ENCODE measurements at places on chromosomes 3 and 15.

DNA sequence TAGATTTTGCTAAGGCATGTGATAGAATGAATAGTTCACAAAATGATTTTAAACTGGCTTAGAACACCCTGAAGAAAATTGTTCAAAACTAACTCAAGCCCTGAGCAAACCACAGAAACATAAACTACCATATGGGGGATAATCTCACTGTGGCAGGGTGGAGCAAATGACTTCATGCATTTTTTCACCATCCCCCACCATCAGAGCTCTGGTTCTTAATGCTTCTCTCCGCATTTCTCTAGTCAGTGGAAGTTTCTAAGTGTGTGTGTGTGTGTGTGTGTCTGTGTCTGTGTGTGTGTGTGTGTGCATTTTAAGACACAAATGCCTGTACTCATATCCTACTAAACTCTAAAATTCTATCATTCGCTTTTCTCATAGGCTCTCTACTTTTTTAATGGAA is 107.1 kb upstream of the PHLDB2 start:
- DNase-seq, result no peak

GRCh38 chr3:36558961-36559360 is 178.7 kb downstream of the STAC start:
- no peak for DNase-seq

- DNase-seq, result no peak
Observed at GRCh38 chr3:107892955-107893624, 197.7 kb downstream of the CD47 start.

GRCh38 chr15:49844390-49844789 is 223.5 kb downstream of the DTWD1 start:
- DNase-seq, result no peak

GRCh38 chr3:64651741-64652241 is 36.0 kb downstream of the ADAMTS9 start:
- DNase-seq, result no peak

- no peak for DNase-seq
Observed at GRCh38 chr15:29040370-29040751, 154.6 kb downstream of the APBA2 start.

DNA sequence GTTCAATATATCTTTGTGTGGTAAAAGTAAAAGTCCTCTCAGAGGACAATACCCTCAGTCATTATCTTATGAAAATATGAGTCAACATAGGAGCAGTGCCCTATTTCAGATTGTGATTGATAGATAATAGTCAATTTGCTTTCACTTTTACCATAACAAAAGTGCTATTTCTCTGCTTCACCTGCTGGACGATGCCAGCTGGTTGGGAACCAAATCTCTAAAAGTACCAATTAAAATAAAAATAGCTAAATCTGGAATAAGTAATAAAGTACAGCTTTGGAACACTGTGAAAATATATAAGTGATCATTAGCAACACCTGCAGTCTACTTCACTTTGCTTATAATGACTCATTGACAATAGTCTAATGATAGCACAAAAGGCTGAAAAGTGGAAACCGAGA is 390.3 kb upstream of the AGTR1 start:
- DNase-seq, result no peak

DNA sequence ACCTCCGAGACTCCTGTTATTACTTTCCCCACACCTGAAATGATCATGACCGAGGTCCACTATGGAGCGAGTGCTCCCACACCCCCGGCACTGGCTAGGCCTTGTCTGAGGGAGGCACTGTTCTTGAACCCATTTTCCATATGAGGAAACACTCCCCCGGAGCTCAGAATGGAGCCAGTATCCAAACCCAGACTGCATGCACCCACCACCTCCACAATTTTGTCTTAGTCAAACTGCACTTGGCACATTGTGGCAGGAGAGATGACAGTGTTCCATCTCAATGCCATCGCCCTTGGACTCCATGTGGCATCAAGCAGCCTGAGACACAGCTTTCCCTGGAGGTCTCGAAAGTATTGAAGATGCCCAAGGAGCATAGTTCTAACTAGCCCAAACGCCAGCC is 154.1 kb downstream of the NUP210 start:
- DNase-seq, result no peak

- DNase-seq, result no peak
Observed at GRCh38 chr15:48940508-48940907, 23.2 kb downstream of the SHC4 start.

- DNase-seq, result no peak
Observed at GRCh38 chr3:168249550-168250414, 154.1 kb upstream of the GOLIM4 start.

GRCh38 chr15:72933976-72934375 is 118.3 kb upstream of the NEO1 start:
- no peak for DNase-seq

GRCh38 chr3:71258116-71258515 is 325.4 kb downstream of the FOXP1 start:
- no peak for DNase-seq

DNA sequence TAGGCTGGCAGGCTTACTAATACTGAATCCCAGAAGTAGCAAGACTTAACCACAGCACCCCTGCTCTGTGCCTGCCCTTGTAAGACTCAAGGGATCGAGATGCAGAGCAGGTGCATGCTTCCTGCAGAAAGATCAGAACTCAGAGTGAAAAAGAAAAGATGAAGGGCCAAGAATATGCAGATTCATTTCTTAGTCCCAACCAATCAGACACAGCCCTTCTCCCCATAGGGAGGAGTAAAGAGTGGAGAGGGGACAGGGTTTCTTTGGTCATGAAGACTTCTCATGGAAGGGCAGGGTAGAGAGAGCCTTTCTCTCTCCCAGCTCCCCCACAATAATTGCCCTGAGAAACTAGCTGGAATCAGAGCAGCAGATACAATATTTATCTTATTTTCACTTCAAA is 105.6 kb upstream of the MB21D2 start:
- DNase-seq, result no peak

DNA sequence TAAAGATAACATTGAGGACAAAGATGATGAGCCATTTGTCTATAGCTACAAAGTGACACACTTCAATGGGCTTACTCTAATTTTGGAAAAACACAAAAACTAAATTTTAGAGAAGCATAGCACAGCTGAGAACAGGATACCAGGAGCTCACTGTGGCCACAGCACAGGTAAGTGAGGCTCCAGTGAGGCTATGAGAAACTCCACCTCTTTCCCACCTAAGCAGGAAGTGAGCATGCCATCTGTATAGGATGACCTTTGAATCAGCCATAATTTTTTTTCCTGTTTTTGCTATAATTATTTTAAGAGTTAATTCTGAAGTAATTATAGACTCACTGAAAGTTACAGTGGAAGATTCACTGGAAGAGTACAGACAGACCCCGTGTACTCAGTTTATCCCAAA is 82.1 kb upstream of the DCLK3 start:
- no peak for DNase-seq

GRCh38 chr3:195227871-195228270 is 43.1 kb downstream of the XXYLT1 start:
- no peak for DNase-seq

GRCh38 chr15:66235866-66236265 is 17.7 kb downstream of the MEGF11 start:
- DNase-seq, result no peak

- no peak for DNase-seq
Observed at GRCh38 chr3:117842086-117842485, 1132.5 kb downstream of the TUSC7 start.

- DNase-seq, result no peak
Observed at GRCh38 chr3:9296241-9296640, 46.8 kb upstream of the SRGAP3 start.

DNA sequence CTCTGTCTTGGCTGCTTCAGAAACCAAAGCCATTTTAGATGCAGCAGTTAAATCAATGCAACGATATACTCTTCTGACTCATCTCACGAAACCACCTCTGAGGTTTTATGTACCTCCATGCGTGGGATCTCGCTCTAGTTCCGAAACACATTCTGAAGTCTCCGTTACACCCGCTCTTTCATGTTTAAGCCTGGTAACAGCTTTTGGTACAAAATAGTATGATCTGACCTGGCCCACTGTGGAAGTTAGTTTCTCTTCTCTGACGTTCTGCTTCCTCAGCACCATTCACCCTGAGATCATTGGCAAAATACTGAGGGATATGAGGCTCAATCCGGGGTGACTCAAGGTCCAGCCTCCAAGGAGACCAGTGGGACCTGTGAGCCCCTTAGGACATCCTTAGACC is 121.9 kb downstream of the TMEM266 start:
- peak; percentile 42 for DNase-seq

- no peak for DNase-seq
Observed at GRCh38 chr3:149527531-149528339, 53.2 kb downstream of the TM4SF4 start.

- DNase-seq, result no peak
Observed at GRCh38 chr15:29952225-29952624, 130.0 kb upstream of the TJP1 start.

GRCh38 chr15:37733628-37734027 is 200.8 kb upstream of the TMCO5A start:
- DNase-seq, result no peak

DNA sequence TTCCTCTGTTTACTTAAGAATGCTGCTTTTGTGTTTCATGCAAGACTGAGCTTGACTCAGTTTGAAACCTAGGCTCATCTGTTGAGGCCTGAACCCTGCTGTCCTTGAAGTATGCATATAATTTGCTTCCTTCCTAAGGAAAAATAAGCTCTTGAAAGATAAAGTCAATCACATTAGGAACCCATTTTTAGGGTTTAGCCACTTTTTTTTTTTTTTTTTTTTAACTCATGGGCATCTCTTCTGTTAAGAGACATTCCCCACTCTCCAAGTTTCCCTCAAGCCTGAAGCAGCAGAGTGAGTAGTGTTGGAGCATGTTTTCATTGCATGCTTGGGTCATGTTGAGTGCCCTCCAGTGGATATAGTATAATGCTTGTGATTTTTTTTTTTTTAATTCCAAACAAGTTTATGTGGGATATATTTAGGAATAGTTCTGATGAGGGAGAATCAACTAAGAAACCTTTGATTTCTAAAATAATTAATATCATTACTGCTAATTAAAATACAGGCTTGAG is 3.6 kb downstream of the CTNNB1 start:
- no peak for DNase-seq

DNA sequence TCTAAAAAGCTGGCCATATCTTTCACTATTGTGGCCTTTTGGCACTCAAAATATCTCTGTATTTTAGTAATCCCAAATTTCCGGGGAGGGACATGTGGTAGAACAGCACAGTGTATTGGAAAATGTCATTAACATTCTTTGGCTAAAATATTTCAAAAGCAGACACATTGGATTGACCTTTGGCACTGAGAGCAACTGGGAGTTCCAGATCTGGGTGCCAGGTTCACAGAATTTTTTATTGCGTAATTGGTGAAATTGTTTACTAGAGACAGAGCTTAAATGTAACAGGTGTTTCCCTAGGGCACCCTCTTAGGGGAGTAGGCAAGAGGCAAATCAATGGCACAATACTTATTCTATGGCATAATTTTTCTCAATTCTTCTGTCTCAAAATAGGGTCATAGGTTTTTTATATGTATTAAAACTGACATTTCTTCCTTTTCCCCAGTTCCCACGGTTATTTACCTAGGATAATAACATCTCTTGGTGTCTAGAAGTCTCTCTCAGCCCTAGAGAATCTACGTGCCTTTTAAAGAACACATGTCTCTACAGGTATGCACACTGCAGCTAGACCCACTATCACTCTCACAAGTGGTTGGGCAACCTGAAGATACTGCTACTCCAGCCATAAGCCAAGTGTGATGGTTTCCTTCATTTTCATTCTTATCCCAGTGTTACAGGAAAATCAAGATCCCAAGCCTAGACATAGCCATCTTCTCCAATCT is 10.6 kb downstream of the RBMS3 start:
- no peak for DNase-seq

DNA sequence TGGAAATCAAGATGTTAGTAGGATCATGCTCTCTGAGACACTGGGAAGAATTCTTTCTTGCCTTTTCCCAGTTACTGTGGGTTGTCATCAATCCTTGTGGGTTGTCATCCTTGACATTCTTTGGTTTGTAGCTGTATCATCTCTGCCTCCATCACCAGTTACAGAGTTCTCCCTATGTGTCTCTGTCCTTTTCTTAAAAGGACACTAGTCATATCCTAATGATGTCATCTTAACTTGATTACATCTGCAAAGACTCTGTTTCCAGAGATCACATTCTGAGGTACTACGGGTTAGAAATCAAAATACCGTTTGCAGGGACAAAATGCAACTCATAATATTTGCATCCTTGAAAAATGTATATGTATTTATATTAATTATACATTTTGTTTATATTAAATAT is 500.4 kb downstream of the ZBBX start:
- DNase-seq, result no peak

GRCh38 chr15:77481670-77482069 is 61.0 kb downstream of the HMG20A start:
- no peak for DNase-seq

DNA sequence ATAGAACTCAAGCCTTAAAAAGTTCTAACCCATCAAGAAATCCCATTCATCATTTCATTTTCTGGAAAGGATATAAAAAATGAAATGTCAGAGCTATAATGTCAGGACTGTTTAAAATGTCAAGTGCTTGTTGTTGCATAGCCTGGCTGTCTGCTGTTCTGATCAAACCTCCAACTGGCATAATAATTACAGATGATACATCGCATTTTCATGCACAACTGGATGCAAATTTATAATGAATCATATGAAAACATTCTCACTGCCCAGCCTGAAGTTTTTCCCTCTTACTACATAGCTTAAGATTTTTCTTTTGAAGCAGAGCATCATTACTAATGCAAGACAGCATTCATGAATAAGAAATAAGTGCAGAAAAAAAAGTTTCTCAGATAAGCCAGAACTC is 46.5 kb downstream of the GUCA1C start:
- no peak for DNase-seq

DNA sequence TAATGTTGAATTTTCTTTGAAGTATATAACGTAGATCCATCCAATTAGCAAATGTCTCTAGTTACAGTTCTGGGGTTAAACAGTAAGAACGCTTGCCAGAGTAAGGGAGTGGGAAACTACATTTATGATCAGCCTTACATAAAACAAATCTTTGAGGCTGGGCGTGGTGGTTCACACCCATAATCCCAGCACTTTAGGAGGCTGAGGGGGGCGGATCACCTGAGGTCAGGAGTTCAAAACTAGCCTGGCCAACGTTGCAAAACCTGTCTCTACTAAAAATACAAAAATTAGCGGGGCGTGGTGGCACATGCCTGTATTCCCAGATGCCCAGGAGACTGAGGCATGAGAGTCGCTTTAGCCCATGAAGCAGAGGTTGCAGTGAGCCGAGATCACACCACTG is 50.1 kb upstream of the GATM start:
- DNase-seq, result no peak

DNA sequence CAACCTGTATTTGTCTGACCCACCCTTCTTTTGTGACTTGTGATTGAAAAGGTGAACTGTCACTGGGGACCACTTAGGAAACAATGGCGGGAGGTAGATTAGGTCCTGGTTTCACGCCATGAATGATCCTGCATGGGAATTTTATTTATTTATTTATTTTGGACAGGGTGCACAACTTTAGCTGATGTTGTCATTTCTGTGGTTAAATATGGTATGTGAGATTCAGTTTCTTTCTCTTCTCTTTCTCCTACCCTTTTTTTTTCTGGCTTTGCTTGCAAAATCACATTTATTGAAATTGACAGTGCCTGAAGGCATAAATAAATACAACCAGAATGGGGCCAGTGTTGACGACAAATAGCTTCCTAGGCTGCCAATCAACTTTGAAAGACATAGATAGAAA is 18.0 kb upstream of the HTR3E start:
- DNase-seq, result no peak
